Ovary (tissue), 10 donors: ENCODE measurements at places on chromosomes 6 and 20.

DNA sequence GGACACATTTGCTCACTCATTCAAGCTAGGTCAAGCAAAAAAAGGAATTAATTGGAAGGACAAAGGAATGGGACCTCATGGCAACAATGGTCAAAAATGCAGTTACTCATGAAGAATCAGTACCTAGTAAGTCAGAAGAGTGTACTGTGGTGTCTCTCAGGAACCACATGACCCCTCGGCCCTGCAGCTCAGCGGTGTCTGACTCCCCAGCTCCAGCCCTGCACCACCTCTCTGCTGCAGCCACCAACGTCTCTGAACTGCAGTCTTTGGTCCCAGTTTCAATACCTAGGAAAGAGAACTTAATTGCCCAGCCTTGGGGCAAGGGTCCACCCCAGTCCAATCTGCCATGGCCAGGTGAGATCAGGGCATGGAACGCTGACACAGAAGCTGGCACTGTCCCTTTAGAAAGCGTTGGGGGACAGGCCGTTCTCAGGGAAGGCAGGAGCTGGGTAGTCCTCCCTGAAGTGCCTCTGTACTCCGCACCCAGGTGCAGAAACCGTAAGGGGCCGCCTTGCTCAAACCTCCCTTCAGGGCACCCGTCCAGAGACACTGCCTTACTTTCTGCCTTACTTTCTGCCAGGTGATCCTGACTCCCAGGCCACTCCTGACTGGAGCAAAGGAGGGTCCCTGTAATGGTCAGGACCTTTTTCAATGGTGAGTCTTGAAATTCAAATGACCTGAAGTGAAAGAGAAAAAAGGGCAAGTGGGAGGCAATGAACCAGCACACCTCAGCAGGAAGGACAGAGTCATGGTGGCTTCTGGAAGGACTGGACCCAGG, 13.2 kb upstream of the NELFCD start:
- no peak overlapping the region for H3K4me3 ChIP-seq
- no peak overlapping the region for H3K27ac ChIP-seq
- no peaks in the 10 kb centered on the region for H3K27me3 ChIP-seq
- DNase-seq: no peak

- no peaks in the 10 kb centered on the region for H3K4me1 ChIP-seq
- no peak overlapping the region for H3K27ac ChIP-seq
- DNase-seq: no peak
- H3K27me3 ChIP-seq: no peaks in the 10 kb centered on the region
- no peaks in the 10 kb centered on the region for H3K36me3 ChIP-seq
These were observed 19.3 kb upstream of the IYD start for GRCh38 chr6:150349546-150349945.

DNA sequence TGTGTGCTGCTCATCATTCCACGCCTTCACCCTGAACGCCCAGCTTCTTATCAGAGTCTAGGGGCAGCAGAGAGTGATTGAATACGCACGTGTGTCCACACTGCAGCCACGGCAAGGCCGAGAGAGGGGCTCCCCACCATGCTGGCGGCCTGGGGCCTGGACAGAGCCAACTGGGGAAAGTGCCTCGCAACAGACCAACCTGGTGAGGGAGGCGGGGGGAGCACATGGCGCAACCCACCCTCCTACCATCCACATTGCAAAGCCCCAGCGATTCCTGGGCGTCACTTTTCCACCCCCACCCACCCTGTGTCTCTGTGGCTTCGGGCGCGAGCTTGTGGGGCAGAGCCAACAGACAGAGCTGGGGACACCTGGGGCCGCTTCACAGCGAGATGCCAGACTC, 66.4 kb upstream of the DUSP22 start:
- no peaks in the 10 kb centered on the region for H3K27me3 ChIP-seq
- H3K27ac ChIP-seq: no peak overlapping the region
- H3K4me1 ChIP-seq: no peaks in the 10 kb centered on the region
- no peaks in the 10 kb centered on the region for H3K36me3 ChIP-seq
- no peak for DNase-seq

- H3K4me3 ChIP-seq: no peak overlapping the region
- H3K36me3 ChIP-seq: no peaks in the 10 kb centered on the region
- no peak overlapping the region for H3K27ac ChIP-seq
- DNase-seq: no peak
These were observed 23.9 kb downstream of the MYH7B start for GRCh38 chr20:34979366-34980153.

DNA sequence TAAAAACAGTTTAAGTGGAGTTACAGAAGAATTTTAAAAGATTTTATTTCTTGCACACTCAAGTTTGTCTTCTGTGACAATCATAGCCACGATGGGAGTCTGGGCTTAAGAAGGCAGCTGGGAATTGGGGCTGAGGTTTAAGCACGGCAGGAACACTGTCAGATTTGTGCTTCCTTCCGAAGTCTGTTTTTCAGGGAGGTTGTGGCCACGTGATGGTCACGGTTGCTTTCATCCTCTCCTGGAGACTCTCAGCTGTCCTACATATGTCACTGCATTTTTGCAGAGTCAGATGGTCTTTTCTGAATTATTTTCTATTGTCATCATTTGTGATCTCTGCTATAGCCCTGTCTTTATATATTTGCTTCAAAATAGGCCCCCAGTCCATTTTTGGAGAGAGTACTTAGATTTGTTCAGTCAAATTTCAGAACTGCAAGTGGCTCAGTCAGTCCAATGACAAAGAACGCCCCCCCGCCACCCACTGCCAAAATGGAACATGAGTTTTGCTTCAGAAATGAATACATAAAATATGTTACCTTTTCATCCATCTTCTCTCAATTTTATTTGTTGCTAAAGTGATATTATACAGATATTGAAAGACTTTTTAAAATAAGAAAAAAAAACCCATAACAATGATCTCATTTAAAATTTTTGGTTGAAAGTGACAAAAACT, 111.8 kb upstream of the ZFP64 start:
- no peak overlapping the region for H3K4me3 ChIP-seq
- DNase-seq: no peak
